ENCODE measurements at places on chromosomes 1 and 21.
A peak's percentile ranks its signal among the peaks of the same experiment; 100 is the strongest.

DNA sequence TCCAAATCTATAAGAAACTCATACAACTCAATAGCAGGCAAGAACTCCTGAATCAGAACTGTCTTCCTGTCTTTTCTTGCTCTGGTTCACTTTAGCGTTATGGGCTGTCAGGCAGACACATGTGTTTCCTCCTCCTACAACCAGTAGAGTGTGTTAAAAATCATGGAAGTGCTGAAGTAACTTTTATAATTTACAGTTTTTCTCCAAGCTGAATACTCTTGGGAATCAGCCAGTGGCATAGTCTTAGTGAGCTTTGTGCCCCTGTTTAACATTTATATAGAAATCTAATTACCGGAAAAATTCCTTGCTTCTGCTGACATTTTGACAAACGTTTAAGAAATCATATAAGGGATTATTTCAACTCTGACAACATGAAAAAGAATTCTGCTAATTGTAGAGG is 113.1 kb upstream of the RGS18 start:
- DNase-seq = no peak

GRCh38 chr1:63906047-63906704 is 132.4 kb downstream of the ROR1 start:
- no peak for DNase-seq

GRCh38 chr1:176790786-176791185 is 327.8 kb downstream of the PAPPA2 start:
- DNase-seq = no peak

- DNase-seq = peak; percentile 46
Measured at GRCh38 chr1:182430263-182431068, 19.5 kb upstream of the RGSL1 start.

DNA sequence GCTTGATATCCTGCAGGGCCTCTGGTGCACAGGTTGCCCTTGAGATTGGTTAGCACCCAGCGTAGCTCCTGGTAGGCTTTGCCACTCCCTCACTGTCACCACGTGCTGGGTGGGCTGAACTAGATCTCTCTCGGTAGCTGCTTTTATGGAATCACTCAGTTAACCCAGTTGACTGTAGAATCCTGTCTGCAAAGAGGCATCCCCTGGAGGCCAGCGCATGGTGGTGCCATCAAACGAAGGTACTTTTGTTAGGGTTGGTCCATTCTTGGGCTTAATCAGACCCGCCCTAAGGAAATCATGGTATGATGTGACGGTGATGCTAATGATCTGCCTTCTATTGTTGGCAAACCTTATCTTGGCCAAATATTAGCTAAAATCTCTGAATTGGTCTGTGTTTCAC is 153.4 kb downstream of the GALNT2 start:
- DNase-seq = no peak

DNA sequence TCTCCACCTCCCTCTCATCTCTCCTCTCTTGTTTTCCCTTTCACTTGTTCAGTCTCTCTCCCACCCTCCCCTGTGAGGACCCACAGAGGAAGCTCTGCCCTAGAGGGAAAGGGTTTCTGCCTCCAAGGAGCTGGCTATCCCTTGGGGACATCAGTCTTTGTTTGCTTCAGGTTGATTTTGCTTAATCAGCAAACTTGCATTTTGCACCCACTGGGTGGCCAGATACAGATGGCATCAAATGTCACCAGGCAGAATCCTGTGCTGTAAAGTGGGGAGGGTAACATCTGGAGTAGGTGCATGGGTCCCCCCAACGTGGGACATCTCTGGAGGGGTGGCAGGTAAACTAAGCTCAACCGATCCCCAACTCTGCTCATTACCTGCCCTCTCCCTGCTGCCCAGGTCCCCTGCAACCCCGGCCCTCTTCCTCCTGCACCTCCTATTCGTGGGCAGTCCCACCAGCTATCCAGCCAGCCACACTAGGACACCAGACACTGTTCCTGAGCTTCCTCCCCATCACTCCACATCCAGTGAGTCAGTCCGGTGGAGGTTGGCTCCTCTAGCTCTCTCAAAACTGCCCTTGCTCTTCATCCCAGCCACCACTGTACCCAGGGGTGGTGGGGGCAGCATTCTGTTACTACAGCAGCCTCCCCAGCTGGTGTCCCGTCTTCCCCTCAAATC is 123.3 kb downstream of the KCNN3 start:
- DNase-seq = no peak

Data from inflammatory macrophage (primary cell).